Glutamatergic neuron (in vitro differentiated cells): ENCODE measurements at places on chromosomes 12 and 14.

GRCh38 chr12:104709692-104710435 is 248.2 kb downstream of the SLC41A2 start:
- DNase-seq = no peak

DNA sequence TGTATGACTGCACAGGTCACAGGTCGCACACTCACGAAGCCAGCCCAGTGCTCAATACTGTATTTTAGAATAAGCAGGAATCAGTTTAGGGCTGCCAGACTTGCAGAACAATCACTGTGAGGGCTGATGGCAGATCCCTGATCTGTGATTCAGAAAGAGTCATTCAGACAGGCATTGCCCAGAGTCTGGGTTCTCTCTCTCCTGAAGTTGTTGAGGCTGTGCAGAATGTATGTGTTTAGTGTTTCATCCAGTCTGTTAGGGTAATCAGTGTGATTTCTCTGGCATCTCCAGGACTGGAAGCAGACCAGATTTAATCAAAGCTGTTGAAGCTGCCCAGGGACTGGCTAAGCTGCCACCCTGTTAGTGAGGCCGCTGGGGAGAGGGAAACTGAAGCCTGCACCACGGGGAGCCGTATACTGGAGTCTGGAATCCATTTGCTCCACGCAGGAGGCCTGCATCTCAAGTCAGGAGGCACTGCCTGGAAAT is 69.3 kb downstream of the ETV6 start:
- DNase-seq = no peak

DNA sequence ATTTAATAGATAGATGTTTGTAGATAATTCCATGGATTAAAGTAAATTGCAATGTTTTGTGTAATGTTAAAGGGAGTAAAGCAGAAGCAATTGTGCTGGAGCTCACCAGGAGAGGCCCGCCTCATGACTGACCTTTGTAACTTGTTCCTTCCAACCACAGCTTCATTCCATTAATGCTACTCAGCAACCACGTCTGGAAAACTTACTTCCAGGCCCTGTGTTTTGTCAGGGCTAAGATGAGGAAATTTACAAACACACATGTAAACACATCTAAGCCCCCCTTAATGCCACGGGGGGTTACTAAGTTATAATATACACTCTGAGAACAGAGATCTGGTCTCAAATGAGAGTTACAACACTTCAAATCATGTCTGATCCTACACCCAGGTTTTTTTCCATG is 12.4 kb downstream of the LUM start:
- DNase-seq = no peak

DNA sequence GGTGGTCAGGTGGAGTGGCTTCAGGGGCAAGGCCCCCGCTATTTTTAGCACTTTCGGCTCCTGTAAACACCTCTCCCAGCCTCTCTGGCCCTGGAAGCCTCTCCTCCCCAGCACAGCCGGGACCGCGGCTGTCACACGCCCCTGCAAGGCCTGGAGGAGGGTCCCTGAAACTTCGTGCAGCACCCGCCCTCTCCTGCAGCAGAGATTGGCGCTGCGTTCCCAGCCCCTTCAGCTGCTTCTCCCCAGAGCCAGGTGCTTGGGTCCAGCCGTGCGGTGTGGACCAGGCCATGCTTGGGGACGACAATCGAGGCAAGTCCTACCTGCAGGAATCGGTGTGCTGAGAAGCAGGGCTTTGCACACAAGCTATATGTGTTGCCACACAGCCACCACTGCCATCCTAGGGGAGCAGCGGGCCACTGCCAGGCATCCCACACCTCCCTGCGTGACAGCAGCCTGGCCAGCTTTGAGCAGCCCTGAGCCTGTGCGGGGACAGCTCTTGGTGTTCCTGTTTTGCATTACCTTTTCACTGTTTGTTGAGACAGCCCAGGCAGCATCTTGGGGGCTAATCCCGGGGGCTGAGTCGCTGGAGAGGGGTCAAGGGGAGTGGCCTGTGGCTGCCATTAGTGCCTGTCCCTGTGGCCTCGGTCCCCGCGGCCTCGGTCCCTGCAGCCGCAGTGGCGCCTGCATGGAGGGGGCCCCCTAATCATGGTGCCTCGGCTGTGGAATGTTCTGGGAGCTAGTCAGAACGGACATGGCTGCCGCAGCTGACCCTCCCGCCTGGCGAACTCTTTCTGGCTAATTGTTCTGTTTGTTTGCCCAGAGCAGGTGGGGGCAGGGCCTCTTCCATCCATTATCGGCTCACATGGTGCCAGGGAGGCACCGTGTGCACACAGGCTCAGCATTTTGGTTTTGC is 27.6 kb upstream of the TRAF3 start:
- no peak for DNase-seq

- no peak for DNase-seq
Observed at GRCh38 chr14:51006324-51006723, 62.0 kb upstream of the PYGL start.

DNA sequence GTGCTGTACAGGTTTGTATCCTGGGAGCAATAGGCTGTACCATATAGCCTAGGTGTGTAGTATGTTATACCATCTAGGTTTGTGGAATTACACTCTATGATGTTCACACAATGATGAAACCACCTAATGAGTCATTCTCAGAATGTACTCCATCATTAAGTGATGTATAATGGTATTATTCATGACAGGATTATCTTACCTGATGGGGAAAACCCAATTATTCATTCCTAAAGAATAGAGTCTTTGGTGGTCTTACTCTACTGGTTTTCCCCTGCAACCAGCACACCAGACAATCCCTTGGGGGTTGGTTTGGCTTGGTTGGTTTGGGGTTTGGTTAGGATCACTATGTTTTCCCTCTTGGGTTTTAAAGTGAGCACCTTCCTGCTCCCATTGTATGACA is 12.6 kb upstream of the OR10P1 start:
- no peak for DNase-seq

- DNase-seq = no peak
Observed at GRCh38 chr14:26917086-26917485, 319.3 kb upstream of the NOVA1 start.

GRCh38 chr14:72026536-72026935 is 94.3 kb downstream of the RGS6 start:
- DNase-seq = no peak

DNA sequence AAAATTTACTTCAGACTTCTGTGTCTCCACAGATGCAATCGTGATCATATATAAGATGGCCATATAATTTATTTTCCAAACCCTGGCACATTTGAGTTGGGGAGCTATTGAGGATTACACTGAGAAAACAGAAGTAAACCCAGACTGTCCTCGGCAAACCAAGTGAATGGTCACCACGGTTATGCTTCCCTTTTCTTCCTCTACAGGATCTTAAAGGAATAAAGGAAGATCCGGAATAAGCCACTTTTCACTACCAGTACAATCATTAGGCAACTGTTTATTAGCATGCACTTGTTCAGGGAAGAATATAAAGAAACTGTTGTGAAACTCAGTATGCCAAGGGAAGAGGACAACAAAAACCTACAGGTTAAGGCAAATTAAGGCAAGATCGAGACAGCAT is 27.6 kb downstream of the SBNO1 start:
- no peak for DNase-seq

- no peak for DNase-seq
Observed at GRCh38 chr14:87940894-87941293, 52.1 kb downstream of the GALC start.

- DNase-seq = no peak
Observed at GRCh38 chr14:95346820-95347219, 27.1 kb upstream of the CLMN start.

DNA sequence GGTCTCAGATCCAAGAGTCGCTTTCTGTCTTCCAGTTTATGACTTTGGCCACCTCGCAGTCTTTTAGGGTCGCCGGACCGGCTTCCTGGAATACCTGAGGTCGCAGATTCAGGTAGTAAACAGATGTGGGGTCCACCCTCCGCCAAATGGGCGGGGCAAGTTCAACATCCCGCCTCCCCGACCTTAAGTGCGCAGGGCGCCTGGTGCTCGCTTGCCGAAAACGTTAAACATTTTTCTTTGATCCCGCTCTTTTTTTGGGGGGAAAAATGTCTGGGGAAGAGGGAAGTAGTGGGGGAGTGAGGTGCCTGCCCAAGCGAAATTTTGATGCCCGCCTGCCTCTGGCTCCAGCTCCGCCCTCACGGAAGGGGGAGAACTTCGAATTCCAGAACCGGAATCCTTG is 73.9 kb upstream of the TBX5 start:
- no peak for DNase-seq

GRCh38 chr14:84670796-84671195 is 859.1 kb upstream of the FLRT2 start:
- DNase-seq = no peak

DNA sequence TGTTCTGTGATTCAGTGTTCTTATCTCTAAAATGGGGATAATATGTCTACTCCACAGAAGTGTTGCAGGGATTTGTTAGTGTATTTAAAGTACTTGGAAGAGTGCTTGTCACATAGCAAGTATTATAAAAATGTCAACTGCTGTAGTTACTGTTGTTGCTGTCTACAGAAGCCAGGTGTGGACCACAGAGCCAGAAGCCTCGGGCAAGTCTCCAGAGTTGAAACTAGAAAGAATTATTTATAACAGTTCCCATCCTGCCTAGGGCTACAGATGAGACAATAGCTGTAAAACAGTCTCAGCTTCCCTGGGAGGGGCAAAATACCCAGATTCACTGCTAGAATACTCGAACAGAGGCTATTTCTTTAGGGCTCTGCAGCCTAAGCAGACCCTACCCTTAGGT is 55.4 kb upstream of the FUT8 start:
- DNase-seq = no peak

GRCh38 chr12:120076651-120077050 is 39.9 kb downstream of the RAB35 start:
- no peak for DNase-seq
